ENCODE measurements at places on chromosomes 2 and 18.
A peak's percentile ranks its signal among the peaks of the same experiment; 100 is the strongest.

- no peak for DNase-seq
These were observed 71.2 kb downstream of the PLB1 start for GRCh38 chr2:28567061-28567471.

DNA sequence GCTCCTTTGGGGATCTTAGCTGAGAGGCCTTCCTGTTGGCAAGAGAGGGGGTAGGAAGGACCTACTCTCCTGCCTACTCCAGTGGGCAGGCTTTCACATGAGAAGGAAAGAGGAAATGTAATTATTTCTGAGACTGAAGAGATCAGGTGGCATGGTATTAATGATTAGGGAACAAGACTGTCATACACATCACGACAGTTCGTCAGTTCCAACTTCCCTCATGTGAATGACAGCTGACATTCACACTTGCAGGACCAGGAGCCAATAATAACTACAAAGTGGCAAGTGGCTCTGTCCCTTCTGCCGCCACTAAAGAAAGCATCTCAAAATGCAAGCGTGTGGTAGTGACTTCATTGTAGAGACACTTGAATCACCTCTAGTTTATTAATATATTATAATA lies 90.0 kb downstream of the ZCCHC2 start:
- no peak for DNase-seq

- no peak for DNase-seq
These were observed 504.8 kb downstream of the LRRTM4 start for GRCh38 chr2:77017355-77017745.

- no peak for DNase-seq
These were observed 59.8 kb downstream of the ITGA4 start for GRCh38 chr2:181516992-181517391.

DNA sequence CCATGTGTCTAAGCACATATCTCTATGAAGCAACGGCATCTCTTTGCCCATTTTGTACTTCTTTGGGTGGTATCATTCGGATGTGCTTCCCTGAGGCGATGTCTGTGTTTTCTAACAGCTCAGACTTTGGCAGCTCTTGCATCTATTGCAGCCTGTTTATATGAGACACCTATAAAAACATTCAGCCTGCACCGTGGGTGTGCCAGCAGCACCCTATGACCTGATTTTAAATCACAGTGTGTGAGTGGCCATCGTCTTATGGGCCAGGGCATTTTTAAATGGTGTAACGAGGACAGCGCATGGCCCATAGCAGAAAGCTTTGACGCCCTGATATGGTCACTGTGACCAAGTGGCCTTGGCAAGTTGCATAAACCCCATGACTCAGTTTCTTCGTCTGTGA lies 12.9 kb downstream of the NPAS2 start:
- DNase-seq = no peak

- peak; percentile 28 for DNase-seq
These were observed 199.8 kb downstream of the PLCL1 start for GRCh38 chr2:198004173-198004572.

- no peak for DNase-seq
These were observed 3.4 kb downstream of the PPP1R1C start for GRCh38 chr2:181989099-181989498.

GRCh38 chr18:51429644-51430043 lies 232.2 kb upstream of the MEX3C start:
- no peak for DNase-seq

GRCh38 chr18:32930695-32931301 lies 158.0 kb upstream of the KLHL14 start:
- peak; percentile 44 for DNase-seq

DNA sequence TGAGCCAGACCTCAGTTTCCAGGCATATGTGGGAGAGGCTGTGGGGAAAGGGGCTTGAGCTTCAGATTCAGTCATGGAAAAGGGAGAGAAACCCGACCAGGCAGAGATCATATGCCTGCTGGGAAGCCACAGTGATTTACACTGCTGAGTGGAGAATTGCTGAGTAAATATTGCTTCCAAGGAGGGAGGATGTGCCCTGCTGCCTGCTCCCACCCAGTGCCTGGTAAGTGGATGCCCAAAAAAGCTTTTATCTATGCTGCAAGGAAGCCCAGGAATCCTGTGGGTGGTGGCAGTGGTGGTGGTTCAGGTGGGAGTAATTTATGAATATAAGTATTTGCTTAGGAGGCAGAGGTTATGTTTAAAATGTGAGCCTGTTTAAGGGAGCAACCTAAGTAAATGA lies 39.5 kb downstream of the INO80C start:
- no peak for DNase-seq

GRCh38 chr2:108612153-108612513 lies 77.9 kb downstream of the LIMS1 start:
- DNase-seq = no peak

DNA sequence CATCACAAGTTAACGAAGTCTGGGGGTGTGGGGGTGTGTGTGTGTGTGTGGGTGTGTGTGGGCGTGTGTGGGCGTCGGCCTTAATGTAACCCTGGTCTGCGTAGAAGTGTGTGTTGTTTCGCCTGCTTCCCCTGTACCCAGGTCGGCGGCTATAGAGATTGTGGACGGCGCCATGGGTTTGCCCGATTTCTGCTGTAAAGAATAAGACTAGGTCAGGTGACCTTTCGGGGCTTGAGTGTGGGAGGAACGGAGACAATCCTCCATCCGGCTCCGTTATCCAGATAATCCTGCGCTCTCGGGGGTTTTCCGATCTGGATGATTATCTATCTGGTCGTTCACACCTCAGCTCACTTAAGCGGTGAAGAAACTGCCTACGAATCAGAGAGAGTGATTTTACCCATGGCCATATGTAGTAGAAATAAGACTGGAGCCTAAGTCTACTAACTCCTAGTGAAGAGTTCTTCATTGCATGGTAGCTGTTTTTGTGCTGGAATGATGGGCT lies 543 bp downstream of the HADHB start:
- no peak for DNase-seq

- no peak for DNase-seq
These were observed 122.8 kb upstream of the LGALSL start for GRCh38 chr2:64331114-64331645.

DNA sequence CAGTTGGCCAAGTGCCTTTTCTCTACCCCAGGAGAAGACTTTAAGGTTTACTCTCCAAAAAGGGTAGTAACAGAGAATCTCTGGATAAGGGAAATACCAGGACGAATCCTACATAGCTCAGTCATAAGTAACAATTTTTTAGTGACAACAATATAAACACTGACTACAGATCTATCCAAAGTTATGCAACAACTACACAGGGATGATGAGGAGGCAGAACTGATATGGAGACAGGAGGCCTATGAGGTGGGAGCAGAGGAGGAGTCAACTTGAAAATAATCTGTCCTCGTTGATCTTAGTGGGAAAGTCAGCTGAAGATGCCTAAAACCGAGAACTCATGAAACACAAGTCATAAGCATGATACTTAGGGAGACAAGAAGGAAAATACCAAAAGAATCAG lies 40.2 kb downstream of the SLC35F5 start:
- DNase-seq = peak; percentile 24

GRCh38 chr2:18496516-18496915 lies 63.9 kb downstream of the RDH14 start:
- no peak for DNase-seq

DNA sequence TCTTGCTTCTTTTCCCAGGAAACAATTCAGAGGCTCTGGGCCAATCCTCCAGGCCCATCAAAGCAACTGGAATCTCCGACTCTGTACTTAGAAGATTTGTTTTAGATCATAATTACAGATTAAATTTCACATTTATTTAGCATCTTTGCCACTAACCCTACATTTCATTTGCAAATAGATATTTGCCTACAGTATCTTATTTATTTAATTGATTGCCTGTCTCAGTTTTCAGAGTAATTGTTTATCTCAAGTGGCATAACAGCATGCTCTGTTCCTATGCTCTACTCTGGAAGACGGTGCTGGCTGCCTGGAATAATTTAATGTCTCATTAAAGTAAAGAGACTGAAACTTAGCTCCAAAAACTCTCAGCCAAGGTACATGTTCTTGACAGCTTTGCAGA lies 213.4 kb downstream of the HNMT start:
- DNase-seq = no peak

- DNase-seq = peak; percentile 97
These were observed 57.9 kb upstream of the KCNE4 start for GRCh38 chr2:222993920-222994650.

GRCh38 chr2:3386448-3386958 lies 7.0 kb downstream of the TRAPPC12 start:
- DNase-seq = no peak

DNA sequence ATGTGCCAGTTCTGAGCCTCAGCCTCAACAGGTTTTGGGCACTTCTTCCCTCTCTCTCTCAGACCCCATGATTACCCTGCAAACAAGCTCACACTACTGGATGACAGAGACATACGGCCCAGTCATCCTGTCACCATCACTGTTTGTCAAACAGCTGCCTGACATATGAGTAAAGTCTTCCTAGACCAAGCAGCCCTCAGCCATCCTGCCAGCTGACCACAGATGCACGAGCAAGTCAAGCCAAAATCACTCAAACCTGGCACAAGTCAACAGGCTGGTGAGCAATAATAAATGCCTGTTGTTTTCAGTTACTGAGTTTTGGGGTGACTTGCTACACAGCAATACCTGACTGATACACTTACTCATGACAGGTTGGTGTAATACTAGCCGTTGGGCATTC lies 75.5 kb upstream of the KLF7 start:
- DNase-seq = no peak

DNA sequence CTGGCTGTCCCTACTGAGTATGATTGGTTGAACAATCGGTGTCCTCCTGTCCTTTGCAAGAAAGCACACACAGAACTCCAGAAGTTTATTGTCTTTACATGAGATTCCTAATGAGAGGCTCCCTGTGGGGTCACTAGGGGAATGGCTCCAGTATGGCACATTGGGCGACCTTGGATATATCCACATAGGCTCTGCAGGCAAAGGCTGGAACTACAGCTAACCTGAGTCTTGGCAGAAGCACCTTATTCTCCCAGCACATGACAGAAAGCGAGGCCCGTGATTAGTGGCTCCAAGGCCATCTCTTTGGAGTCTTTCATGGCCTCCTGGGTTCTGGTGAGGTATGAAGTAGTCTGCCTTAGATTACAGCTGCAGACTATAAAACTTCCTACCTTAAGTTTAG lies 49.0 kb downstream of the ZDBF2 start:
- DNase-seq = no peak

- no peak for DNase-seq
These were observed 1002.8 kb upstream of the NRXN1 start for GRCh38 chr2:52034706-52035105.

- no peak for DNase-seq
These were observed 138.1 kb upstream of the CHAC2 start for GRCh38 chr2:53629501-53629900.

GRCh38 chr2:20999906-21000645 lies 43.8 kb downstream of the APOB start:
- DNase-seq = no peak

- no peak for DNase-seq
These were observed 8.2 kb downstream of the OLA1 start for GRCh38 chr2:174240097-174240496.

DNA sequence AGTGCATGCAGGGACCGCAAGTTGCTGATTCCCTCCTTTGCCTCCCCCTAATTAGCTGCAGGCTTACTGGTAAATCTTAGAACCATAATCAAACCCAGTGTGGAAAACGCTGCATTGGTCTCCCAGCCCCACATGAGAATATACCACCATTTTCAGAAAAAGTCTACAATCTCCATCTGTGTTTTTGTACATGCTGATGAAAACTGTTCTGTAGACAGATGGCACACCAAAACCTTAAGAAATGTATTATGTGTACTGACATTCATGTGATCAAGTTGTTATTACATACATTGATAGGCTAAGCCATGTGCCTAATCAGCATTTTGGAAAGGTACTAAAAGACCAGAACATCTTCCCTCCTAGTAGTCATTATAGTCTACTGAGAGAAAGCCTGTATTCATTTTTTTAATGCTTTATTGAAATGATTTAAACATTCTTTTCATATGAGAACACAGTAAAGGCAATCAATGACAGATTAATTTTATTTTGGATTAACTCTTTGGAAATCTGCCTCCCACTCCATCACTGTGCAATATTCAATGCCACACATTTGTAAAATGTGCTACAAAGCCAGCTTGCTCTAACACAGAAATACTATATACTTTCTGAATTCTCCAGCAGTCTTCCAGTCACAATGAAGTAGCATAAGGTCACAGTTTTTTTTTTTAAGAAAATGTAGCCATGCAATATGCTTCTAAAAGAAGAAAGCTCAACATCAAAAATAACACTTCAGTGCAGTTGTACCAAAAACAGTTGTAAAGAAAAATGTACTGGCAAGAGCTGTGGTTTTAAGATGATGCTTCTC lies 1.8 kb upstream of the CRYGA start:
- DNase-seq = no peak

- DNase-seq = no peak
These were observed 5.9 kb downstream of the SLC30A3 start for GRCh38 chr2:27256855-27257454.

DNA sequence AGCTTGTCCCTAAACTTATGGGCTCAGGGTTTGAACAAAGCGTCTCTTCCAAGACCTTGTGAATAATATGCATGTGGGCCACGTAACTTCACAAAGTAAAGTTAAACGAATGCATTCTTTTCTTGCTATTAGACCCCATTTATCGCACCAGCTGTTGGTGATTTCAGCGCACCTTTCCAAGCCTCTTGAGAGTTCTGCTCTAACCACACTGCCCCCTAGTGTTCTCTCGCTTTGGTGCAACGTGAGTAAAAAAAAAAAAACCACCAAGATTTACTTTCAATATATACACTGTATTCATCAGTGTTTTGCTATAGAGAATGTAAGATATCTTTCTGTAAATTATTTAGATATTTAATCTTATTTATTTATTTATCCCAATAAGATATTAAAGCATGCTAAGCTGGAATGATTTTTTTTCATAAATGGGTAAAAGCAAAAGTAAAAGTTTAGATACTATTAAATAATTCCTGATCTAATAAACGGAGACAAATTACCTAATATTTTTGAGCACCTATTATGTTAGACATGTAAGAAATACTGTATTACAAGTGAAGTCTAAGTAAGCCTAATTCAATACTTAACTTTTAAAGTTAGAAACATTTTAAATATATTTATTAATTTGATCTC lies 459.5 kb downstream of the DLGAP1 start:
- peak; percentile 71 for DNase-seq

DNA sequence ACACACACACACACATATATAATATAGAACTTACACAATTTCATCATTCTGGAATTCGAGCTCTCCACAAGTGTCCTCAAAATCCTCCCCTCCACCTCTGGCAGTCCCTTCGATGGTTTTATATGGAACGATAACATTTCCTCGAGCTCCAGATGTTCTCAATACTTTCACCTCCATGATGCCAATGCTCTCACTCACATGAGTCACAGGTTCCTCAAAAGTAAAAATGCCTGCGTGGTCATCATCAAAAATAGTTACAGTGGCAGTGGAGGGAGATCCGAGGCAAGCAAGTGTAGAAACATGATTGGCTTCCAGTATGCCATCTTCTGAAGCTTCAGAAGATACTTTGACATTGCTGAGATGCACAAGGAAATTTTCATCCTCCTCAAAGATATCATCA lies 23.5 kb downstream of the SLC8A1 start:
- no peak for DNase-seq

All from fibroblast of skin of right quadriceps (primary cell).